ENCODE measurements at places on chromosomes 13 and 19. TPM values are rescaled to one million over a fixed set of nuclear protein-coding genes. Genes with fewer than 3 reads are reported as not detected.

GRCh38 chr13:24183741-24184182 lies 23.2 kb downstream of the SPATA13 start:
- no peak for DNase-seq

DOCK9 gene
- polyA plus RNA-seq: 116 TPM

GRCh38 chr13:91776611-91777193 lies 378.3 kb downstream of the GPC5 start:
- DNase-seq: no peak

N4BP2L1 gene
- 4.8 TPM for polyA plus RNA-seq

- DNase-seq: no peak
These were observed at the start of gene OVOL3 for GRCh38 chr19:36110487-36111199. TSS of gene OVOL3 (plus strand) at chr19:36111143. CDS start at chr19:36111203, 60 bp downstream.

All from muscle of back (tissue), 13 donors.